ENCODE measurements at places on chromosomes 5 and 9.

DNA sequence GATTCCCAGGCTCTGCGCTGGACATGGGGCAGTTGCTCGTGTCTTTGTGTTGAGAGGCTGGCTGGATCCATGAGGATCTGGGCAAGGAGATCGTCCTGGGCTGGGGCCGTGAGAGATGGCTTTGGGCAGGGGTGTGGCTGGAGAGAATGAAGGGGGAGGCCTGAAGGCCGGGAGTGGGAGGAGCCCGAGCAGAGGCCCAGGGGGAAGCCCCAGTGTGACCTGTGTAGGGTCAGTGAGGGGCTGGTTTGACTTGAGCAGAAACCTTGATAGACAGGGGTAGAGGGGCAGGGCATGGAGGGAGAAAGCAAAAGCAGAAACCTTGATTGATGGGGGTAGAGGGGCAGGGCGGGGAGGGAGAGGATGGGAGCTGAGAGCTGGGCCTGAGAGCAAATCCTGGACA lies 54.4 kb upstream of the ASS1 start:
- no peak for DNase-seq

DNA sequence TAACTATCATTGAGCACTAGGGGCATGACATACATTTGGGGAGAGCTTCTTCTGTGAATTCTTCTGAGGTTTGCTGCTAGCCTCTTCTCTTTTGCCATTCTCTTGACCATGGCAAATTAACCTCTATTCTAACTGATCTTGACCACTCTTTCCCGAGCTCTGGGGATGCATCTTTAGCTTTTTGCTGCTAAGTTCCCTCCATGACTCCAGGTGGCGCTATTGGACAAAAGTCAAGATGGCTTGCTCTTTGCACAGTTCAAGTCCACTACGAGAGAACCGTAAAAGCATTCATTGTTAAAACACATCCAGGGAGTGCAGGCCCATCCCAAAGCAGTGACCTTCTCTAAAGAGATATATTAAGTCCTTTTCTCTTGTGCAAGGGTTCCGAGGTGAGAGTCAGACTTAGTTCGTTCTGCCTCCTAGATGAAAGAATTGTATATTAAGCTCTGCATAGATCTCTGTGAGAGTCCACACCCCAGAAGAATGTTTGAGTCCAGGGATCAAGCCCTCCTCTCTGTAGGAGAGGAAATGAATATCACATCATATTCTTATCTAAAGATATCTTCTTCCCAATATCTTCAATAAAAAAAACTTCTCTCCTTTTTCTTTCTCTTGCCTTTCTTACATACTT lies 1152.9 kb upstream of the CDH6 start:
- DNase-seq: no peak

- no peak for DNase-seq
Observed at GRCh38 chr5:14775857-14776256, 95.7 kb downstream of the ANKH start.

DNA sequence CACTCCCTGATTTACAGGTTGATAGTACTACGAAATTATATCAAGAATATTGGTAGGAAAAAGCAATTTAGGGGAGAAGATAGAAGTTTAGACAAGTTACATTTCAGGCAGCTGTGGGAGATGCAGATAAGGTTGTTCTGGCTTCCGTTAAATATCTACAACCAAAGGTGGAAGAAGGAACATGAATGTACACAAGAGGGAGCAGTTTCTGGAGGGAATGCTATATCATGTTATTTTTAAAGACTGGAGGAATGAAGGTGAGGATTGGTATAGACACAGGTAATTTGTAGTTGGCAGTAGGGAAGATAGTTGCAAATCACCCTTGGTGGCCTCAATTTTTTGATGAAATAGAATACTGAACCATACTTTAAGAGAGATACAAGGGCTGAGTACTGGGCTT lies 187.3 kb upstream of the NMUR2 start:
- no peak for DNase-seq

DNA sequence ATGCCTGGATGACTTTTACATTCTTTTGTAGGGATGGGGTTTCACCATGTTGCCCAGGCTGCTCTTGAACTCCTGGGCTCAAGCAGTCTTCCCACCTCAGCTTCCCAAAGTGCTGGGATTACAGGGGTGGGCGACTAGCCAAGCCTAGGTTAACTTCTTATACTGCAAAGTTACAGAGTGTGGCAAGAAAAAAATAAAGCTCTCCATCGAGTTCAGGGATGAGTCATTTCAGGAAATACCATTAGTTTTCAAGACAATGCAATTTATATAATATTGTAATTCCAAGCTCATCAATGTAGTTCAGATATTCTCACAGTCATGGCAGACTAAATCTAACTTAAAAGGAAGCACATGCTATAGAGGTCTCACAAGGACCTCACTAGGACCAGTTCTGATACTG lies 11.5 kb upstream of the ABO start:
- no peak for DNase-seq

- DNase-seq: no peak
Observed at GRCh38 chr5:31976169-31976568, 197.9 kb downstream of the GOLPH3 start.

- DNase-seq: no peak
Observed at GRCh38 chr5:17436350-17436749, 61.7 kb upstream of the TAF11L2 start.

DNA sequence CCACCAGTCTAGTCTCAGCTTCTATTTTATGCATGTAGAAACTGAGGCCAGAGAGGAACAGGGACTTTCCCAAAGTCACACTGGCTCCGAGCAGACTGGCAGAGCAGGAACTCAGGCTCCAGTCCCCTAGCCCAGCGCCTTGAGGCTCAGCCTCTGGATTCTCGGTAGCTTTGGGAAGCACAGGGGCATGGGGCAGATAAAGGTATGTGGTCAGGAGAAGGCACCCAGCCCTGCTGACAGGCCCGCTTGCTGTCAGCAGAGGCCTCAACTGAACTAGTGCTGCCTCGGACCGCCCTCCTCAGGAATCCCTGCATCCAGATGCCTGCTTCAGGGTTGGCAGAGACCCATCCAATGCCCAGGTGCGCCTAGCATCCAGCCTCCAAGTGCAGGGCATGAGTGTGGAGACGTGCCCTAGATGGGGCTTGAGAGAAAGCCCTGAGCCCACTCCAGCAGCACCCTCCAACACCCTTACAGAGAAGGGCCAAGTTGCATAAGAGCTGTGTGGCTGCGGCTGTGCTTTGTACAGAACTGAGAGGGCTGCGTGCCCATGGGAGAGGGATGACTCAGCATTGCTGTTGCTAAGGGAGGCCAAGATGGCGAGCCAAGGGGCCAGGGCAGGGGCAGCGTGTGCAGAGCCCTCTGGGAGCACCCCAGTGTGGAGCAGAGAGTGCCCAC lies 168.6 kb downstream of the MACROH2A1 start:
- DNase-seq: no peak

DNA sequence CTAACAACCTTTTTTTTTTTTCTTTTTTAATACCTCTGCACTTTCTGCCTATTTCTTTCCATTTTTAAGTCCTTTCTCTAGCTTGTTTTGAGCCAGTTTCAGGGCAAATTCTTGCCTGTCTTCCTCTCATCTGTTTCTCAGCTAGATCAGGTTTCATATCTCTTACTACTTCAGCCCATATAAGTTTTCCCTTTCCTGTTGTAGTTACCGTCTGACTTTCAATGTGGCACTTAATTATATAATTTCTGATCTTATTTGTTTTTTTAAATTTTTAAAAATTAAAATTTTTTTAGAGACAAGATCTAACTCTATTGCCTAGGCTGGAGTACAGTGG lies 104.7 kb upstream of the ELL2 start:
- no peak for DNase-seq

- DNase-seq: no peak
Observed at GRCh38 chr5:109297900-109298299, 111.9 kb downstream of the PJA2 start.

DNA sequence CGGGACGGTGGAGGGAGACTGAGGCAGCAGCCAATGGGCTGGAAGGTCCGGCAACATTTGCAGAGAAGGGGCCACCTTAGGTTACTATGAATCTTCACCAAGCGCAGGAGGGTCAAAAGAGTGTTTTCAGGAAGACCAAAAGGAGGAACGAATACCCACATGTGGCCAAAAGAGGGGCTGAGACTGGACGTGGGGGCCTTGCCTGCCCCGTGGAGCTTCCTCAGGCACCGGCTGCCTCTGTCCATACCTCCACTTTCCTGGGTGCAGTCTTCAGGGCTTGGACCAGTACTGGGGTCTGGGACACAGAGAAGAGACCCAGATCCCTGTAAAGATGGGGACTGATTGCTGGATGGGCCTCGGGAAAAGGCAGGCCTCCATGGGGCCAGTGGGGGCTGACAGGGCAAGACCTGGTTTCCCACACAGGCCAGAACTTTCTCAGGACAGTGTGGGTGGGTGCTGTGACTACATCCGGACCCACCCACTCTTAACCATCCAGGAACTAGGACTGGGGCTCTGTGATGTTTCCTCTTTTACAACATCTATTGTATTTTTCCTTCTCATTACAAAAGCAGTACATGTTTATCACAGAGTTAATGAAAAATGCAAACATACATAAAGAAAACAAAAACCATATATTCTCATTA lies 294.7 kb downstream of the ZSWIM6 start:
- DNase-seq: no peak

GRCh38 chr5:127223256-127223974 lies 67.2 kb upstream of the MEGF10 start:
- DNase-seq: no peak

- DNase-seq: no peak
Observed at GRCh38 chr9:72022841-72023240, 37.6 kb downstream of the C9orf57 start.

- DNase-seq: no peak
Observed at GRCh38 chr5:124402144-124402581, 344.3 kb downstream of the ZNF608 start.

GRCh38 chr9:3526997-3527940 lies 1.5 kb upstream of the RFX3 start:
- DNase-seq: no peak

DNA sequence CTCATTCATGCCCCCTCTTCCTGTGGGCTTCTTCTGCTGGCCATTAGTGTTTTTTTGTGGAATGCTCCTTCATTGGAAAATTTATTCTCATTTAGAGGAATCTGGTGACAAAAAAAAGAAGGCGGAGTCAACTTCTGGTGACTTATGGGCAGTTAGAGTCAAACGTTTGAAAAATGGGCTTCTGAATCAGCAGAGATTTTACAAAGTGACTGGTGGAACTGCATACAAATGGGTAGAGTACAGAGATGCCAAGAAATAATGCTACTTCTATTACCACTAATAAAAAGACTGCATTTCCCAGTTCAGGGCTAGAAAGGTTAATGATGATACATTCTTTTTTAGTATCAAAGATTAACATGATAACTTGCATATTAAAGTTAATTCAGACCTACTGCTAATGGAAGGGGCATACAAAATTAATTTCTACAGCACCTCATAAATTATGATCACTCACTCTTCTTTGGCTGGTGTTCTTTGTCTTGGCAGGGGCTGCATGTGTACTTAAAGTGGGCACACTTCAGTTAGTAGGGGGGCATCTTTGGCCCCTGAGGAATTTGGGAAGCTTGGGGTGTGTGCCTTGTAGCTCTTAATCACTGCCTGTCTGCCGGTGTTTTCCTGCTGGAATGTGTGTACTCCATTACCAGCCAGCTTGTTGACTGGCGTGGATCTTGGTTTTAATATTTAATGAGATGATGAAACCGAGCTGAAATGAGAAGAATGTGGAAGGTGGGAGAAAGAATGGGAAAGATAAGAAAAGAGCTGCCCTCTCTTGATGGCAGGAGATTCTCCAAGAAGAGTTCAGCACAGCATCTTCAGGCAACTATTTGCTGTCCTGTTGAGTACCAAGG lies 148.9 kb downstream of the DOCK2 start:
- DNase-seq: no peak

DNA sequence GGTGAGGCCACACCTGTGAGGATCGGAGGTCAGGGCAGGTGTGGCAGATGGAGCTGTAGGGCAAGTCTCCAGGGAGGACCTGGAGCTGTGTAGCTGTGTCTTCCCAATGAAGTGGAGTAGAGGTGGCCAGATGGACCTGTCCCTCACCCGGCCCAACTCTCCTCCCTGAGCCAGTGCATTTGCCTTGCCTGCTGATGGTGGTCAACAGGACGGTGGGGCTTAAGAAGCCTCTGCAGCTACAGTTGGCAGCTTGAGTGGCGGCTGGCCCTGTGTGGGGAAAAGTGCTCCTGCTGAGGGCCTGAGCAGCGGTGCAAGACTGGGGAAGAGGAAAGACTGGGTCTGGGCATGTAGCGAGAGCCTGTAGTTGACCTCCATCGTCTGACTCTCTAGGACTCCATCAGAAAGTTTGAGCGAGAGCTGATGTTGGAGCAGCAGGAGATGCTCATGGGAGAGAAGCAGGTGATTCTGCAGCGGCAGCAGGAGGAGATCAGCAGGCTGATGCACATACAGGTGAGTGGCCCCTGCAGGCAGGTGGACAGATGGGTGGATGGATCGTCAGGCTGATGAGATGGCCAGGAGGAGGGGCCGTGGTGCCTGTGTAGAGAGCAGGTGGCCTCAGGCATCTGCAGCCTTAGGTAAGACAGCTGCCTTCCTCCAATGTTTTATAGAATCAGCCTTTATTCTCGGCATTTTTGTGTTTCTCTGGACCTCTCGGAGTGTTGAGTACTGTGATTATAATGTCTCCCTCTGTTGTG lies 24.9 kb downstream of the PITX1 start:
- DNase-seq: no peak

DNA sequence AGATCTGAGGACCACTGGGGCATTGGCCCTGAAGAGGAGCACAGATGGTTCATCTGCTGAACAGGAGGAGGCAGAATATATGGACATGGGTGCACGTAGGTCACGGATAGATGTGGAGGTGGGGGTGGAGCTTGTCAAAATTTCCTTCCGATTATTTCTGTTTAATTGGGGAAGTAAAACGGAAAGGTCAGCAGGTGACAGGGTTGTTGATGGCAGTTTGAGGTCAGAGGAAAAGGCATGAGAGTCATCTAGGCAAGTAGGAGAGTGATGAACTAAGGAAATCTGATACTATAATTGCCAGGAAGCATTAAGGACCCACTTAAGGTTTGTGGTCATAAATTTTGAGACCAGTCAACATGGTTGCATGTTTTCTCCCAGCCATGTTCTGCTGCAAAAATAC lies 8.4 kb upstream of the FAM81B start:
- DNase-seq: no peak

DNA sequence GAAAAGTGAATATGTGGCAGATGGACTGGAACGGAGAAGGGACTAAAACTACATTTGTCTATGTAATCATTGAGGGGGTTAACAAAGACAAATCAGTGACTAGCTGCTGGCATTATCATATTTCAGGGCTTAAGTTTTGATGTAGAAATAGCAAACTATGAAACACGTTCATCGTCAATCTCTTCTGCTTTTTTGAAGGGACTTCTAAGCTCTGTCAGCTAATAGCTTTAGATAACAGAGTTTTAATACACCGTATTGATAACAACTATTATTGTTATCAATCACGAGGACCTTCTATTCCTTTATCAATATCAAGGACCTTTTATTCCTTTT lies 38.9 kb upstream of the MRPS30 start:
- DNase-seq: no peak

- no peak for DNase-seq
Observed at GRCh38 chr5:63085561-63085960, 506.9 kb downstream of the LRRC70 start.

GRCh38 chr5:55467862-55468551 lies 66.8 kb downstream of the PLPP1 start:
- DNase-seq: no peak
